ENCODE measurements at places on chromosomes 2 and 18.
A peak's percentile ranks its signal among the peaks of the same experiment; 100 is the strongest.

- DNase-seq: no peak
Observed at GRCh38 chr2:232515639-232516038, 4.5 kb upstream of the PRSS56 start.

GRCh38 chr18:76518123-76518859 is 23.2 kb upstream of the ZNF516 start:
- peak; percentile 70 for DNase-seq

DNA sequence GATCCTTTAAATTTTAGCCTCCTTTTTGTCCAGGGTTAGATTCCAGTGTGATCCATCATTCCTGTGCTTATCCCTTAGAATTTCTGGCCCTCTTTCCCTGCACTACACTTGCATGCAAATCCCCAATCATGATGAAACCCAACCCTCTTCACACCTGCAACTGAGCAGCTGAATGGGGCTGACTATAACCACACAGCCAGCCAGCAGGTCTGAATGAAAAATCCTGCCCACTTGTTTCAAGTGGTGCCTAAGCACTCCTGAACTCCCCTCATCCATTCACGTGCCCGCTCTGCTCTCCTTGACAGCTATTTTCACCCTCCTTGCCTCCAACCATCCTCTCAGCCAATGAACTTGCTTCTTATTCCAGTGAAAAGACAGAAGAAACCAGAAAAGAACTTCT is 80.5 kb upstream of the AFF3 start:
- DNase-seq: no peak

DNA sequence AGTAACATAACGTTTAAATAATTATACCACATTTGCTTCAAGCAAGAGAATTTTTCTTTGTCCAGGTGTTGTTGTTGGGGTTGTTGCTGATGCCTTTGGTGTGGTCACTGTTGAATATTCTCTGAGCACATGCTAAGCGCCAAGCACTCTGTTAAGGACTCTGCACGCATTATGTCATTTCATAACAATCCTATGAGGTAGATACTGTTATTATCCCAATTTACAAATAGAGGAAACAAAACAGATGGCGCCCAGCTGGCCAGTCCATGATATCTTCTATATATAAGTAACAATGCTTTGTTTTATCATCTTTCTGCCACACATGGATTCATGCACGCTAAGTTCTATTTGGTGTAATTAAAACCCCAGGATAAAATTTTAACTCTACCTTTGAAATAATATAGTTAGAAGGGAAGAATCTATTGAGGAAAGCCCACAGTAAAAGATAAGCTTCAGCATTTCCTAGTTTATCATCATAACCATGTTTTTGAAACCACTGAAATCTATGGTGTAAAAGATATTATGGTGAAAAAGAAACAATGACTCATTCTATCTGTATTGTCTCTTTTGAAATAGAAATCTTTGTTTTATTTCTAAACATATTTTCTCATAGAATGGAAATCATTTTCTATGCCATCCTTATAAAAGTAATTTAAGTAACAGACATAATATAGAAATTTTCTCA is 199.7 kb downstream of the PID1 start:
- no peak for DNase-seq

GRCh38 chr2:32832821-32833220 is 113.9 kb upstream of the LTBP1 start:
- no peak for DNase-seq

GRCh38 chr18:34223893-34224422 is 755 bp downstream of the NOL4 start:
- DNase-seq: no peak

- no peak for DNase-seq
Observed at GRCh38 chr2:235533616-235534385, 40.0 kb downstream of the AGAP1 start.

DNA sequence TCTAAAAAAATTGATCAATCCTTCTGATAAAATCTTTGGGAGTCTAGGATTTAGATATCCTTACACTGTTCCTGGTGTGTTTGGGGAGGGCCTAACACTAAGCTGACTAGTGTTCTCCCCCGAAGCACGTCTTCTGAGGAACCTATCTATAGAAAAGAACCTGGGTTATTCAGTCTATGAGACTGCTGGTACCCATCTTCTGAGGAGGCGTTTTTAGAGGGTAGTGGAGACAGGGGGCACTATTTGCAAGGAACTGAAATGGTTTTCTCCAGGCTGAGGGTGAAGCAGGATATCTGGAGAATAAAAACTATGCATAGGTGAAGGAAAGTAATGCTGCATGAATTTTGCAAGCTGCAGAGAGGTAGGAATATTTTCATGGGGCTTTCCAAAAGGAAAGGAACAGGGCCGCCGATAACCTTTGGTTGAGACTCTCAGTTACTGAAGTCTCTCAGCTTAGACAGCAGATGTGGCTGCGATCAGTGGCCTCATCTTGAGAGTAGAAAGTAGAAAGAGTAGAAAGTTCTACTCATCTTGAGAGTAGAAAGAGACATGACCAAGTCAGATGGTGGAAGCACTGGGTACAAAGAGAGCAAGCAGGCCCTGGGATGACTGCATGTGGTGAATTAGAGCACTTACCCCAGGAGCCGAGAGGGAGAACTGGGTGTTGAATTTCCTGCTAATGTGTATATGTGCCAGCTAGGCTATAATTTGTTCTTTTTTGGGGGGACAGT is 31.8 kb upstream of the KCNE4 start:
- no peak for DNase-seq

- DNase-seq: no peak
Observed at GRCh38 chr2:12032975-12033374, 286.5 kb downstream of the LPIN1 start.

- DNase-seq: no peak
Observed at GRCh38 chr2:74290066-74290465, 53.1 kb downstream of the SLC4A5 start.

DNA sequence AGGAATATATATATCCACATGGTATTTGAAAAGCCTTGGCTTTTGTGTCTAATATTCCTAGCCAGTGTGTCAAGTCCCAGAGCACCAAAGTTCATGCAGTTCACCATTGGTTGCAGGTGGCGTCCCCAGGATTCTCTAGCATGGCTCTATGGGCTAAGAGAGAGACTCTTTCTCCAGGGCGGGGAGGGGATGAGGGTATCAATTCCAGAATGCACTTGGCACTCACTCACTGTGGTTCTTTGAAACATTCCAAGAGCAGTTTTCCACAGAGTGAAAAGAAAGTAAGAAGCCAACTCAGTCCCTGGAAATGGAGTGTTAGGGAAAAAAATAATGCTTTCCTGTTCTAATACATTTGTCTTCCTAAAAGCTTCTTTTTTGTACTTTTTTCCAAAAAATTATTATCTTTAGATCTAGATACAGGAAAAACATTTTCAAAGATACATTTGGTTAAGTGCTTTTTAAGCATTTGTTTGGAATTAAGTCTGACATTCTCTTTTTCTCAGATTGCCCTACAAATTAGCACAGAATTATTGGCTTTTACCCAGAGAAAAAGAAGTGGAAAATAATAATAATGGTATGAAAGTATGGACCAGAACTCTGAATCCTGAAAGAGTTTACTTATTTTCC is 239.9 kb downstream of the PAX3 start:
- peak; percentile 52 for DNase-seq

- no peak for DNase-seq
Observed at GRCh38 chr18:47346016-47346415, 94.6 kb upstream of the SKOR2 start.

GRCh38 chr18:36650906-36651305 is 177.9 kb downstream of the TPGS2 start:
- no peak for DNase-seq

GRCh38 chr18:13394801-13395200 is 176.2 kb downstream of the LDLRAD4 start:
- no peak for DNase-seq

- no peak for DNase-seq
Observed at GRCh38 chr2:42385225-42385624, 24.2 kb upstream of the COX7A2L start.

DNA sequence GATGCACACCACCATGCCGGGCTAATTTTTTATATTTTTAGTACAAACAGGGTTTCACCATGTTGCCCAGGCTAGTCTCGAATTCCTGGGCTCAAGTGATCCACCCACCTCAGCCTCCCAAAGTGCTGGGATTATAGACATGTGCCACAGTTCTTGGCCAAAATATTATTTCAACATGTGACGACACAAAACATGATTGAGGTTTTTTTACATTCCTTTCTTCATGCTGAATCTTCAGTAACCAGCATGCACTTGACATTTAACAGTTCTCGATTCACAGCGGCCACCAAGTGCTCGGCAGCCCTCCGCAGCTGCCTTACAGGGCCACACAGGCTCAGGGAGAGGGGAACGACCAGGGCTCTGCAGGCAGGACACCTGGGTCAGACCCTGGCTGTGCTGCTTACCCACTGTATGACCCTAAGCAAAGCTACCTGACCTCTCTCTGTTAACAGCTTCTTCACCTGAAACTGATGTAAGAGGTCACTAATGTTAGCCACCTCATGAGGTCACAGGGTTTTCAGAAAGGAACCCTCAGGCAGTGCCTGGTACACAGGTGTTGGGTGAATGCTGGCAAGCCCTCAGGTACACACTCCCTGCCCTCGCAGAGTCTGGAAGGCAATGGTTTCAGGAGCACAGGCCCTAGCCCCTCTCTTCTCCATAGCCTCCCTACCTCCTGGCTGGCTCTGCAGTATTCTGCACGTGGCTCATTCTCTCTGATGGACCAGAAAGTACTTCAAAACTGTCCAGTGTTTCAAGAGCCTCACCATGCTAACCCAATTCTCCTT is 25.7 kb downstream of the TUBB6 start:
- DNase-seq: no peak

GRCh38 chr2:144405982-144406788 is 113.7 kb downstream of the ZEB2 start:
- DNase-seq: no peak

DNA sequence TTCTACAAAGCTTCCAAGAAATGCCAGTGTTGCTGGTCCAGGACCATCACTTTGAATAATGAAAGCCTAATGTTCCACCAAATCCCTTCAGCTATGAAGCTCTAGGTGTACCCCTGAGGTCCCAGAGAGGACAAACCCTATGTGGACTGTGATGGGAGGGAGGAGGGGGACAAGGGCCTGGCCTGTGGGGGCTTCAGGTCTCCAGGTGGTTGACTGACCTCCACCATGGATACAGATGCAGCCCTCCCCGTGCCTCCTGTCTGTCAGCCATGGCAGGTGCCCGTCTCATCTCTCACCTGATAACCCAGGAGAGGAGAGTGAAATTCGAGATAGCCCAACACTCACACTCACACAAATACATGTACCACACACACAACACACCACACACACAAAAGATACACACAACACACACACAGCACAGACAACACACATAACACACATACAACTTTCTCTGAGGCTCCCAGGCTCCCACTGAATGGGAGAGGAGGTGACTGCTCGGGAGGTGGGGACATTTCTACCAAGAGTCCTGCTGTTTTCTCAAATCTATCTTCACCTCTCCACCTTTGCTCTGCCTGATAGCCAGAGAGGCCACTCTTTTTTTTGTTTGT is 12.8 kb upstream of the RHOB start:
- DNase-seq: no peak

- no peak for DNase-seq
Observed at GRCh38 chr2:170846314-170846713, 29.6 kb downstream of the GAD1 start.

DNA sequence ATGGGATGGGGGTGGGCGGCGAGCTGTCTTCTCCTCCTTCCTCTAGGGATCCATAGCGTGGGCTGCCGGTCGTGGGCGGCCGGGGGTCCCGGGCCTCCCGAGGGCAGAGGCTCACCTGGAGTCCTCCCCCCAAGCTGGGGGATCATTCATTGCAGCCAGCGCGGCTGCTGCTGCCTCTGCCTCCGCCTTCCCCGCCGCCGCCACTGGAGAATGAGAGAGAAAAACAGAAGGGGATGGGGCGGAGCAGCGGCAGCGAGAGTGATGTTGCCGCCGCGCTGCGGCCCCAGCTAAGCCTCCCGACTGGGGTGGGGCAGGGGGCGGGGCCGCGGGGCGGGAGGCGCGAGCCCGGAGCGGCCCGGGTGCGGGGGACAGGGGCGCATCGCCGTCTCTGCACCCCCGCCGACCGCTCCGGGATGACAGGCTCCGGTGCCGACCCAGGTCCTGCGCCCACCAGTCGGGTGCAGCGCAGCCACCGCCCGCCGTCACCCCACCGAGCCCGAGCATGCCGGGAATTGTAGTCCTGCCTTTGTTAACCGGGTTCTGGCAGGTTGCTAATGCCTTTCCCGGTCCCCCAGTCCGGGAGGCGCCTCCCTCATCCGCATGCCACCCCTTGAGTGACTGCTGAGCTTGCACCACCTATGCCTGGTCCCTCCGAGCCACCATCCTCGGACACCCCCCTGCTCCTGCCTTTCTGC is at the start of gene KIF3C:
KIF3C (minus strand) TSS at position 225 of the 695 bp plus-strand sequence. CDS start 580 bp downstream, outside the sequence.
- DNase-seq: peak; percentile 80

DNA sequence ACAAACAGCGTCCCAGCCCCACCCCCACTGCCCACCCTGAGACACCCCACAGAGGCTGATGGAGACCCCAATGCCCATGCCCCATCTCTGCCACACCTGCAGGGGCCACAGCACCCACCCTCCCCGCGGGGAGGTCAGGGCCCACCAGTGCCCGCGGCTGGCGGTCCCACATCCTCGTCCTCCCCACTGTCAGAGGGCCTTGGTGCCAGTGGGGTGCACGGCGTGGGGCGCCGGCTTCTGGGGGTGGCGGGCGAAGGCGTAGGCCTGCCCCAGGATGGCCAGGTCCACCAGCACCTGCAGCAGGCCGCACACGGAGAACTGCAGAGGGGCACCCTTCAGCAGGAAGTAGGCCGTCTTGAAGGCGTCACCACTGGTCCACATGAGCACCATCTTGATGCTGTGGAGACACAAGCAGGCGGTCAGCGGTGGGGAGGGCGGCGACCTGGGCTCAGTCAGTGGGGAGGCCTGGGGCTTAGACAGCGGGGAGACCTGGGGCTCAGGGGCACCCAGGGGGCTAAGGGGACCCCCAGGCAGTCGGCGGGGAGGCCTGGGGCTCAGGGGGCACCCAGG is 47.6 kb downstream of the SLC66A2 start:
- no peak for DNase-seq
